GM06990 (cell line): ENCODE measurements at places on chromosomes 2 and 18.
A peak's percentile ranks its signal among the peaks of the same experiment; 100 is the strongest.

GRCh38 chr2:231425811-231426703 is 30.5 kb downstream of the B3GNT7 start:
- DNase-seq, result no peak

GRCh38 chr2:232959139-232959538 is 53.9 kb downstream of the NGEF start:
- DNase-seq, result no peak

- no peak for DNase-seq
Measured at GRCh38 chr2:67500541-67500940, 103.4 kb downstream of the ETAA1 start.

- DNase-seq, result no peak
Measured at GRCh38 chr2:70708376-70709199, 59.4 kb downstream of the ADD2 start.

GRCh38 chr2:108776475-108776874 is 10.1 kb upstream of the CCDC138 start:
- peak; percentile 70 for DNase-seq

- DNase-seq, result no peak
Measured at GRCh38 chr18:74116633-74117554, 30.7 kb downstream of the FBXO15 start.

DNA sequence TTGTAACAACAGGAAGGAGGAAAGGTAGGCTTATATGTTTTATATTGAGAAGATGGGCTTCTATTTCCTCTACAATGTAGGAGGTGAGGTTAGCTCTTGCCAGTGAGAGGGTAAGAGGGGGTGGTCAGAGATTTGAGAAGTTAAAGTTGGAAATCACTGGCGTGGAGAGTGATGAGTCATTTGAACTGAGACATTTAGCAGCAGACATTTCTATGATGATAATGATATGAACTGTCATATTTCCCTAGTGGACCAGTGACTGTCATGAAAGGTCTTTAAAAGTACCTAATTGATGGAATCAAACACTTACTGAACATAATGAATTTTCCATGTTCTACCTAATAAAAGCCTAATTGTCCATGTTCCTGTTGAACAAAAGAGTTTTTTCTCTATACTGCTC is 126.1 kb downstream of the FAM161A start:
- DNase-seq, result peak; percentile 19

DNA sequence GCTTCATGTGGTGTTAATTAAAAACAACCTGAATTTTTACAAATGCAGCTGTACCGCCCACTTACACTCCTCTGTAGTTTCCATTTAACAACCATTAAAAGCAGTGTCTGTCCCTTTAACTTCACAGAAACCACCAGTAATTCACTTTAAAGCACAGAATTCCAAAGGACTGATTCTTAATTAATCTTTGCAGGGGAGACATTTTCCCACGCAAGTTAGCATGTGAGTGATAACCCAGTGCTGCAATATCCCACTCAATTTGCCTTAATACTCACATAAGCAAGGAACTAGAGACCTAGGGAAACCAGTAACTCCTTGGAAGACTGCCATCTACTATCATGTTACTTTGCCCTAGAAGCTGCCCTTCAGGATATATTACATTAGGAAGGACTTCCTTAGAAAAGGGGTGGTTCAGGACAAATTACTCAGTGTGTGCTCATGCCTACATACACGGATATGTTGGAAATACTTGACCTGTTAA is 102.3 kb downstream of the OSR1 start:
- no peak for DNase-seq

- DNase-seq, result no peak
Measured at GRCh38 chr18:40109252-40110049, 1845.6 kb upstream of the PIK3C3 start.

- DNase-seq, result peak; percentile 64
Measured at GRCh38 chr2:28325567-28326468, 66.8 kb upstream of the FOSL2 start.

- DNase-seq, result no peak
Measured at GRCh38 chr2:200397785-200398184, 91.3 kb downstream of the SPATS2L start.

- no peak for DNase-seq
Measured at GRCh38 chr2:206688453-206688852, 29.7 kb downstream of the DYTN start.

- DNase-seq, result no peak
Measured at GRCh38 chr18:68121308-68121707, 593.6 kb downstream of the TMX3 start.

DNA sequence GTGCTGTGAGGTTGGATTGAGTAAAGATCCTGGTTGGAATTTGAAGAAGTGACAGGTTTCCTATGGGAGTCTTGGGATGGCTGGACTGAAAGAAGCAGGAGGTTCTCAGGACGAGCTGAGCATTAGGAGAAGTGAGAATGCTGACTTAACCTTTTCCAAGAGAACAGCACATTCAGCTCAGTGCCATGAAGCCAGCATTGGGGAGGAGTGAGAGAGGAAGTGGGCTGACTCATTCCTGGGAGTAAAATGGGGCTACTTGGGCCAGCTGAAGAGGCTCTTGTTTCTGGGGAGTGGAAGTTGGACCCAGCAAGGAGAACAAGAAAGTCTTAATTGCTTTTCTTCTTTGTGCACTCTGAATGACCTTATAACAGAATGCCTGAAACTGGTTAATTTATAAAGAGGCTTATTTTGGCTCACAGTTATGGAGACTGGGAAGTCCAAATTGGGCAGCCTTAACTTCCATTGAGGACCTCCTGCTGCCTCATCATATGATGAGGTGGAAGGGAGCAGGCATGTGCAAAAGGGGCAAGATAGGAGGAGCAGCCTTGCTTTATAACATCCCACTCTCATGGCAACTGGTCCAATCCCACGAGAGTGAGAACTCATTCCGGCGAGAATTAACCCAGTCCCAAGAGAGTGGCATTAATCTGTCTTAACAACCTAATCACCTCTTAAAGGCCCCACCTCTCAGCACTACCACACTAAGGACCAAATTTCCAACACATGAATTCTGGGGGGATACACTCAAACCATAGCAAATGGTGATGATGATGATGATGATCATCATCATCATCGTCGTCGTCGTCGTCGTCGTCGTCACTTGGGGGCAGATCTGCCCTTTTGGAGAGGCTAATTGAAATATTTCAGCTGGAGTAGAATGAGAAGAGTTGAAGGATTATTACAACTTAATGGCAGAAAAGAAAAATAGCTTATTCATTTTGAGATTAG is 26.1 kb downstream of the DGUOK start:
- DNase-seq, result no peak

DNA sequence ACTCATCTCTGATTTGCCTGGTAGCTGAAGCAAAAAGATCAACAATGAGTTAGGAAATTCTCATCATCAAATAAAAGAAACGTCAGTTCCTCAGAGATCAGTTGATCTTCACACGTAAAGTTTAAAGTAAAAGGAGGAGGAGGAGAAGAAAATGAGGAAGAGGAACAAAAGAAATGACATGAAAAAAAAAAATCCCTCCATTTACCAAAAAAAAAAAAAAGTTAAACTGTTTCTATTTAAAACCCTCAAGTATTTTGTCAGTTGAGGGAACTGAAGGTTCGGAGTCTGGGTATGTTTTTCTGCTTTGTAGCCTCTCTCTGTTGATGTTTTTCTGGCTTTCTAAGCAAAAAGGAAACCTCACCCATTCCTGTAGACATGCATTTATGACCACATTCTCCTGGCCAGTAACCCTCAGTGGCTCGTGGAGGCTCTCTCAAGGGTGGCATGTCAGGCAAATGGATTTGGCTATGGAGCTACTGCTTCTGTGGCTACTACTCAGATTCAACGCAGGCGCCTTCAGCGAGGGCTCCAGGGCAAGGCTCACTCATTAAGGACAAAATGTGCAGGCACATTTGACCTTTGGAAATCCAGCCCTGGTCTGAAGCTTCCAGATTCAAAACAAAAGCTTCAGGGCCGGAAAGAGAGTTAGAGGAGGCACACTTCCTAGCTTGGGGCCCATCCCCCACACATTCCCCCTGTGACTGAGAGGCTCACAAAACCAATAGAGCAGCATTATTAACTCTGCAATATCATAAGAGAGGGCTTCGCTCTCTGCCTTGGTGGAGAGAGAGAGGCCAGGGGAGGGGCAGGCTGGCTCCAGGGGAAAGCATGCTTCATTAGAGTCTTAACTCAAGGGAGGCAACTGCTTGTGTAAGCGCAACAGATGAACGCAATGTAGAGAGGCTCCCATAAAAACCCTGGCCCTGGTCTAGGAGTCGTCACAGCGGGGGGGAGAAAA is 22.3 kb downstream of the KLF7 start:
- peak; percentile 38 for DNase-seq

GRCh38 chr18:36127836-36128529 is 1.2 kb downstream of the SLC39A6 start:
- DNase-seq, result no peak

DNA sequence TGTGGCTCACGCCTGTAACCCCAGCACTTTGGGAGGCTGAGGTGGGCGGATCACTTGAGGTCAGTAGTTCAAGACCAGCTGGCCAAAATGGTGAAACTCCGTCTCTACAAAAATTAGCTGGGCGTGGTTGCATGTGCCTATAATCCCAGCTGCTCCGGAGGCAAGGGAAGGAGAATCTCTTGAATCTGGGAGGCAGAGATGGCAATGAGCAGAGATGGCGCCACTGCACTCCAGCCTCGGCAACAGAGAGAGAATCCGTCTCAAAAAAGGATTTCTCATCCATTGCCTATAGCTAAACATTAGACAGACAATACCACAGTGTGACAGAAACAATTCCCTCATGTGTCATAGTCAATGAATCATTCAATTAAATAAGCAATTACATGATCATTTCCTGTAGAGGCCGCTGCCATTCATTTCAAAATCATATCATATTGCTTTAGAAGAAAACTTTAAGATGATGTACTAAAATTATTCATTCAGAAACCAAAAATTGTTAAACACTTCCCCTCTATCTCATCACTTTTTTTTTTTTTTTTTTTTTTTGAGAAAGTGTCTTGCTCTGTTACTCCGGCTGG is 69.5 kb upstream of the TGIF1 start:
- DNase-seq, result peak; percentile 46

DNA sequence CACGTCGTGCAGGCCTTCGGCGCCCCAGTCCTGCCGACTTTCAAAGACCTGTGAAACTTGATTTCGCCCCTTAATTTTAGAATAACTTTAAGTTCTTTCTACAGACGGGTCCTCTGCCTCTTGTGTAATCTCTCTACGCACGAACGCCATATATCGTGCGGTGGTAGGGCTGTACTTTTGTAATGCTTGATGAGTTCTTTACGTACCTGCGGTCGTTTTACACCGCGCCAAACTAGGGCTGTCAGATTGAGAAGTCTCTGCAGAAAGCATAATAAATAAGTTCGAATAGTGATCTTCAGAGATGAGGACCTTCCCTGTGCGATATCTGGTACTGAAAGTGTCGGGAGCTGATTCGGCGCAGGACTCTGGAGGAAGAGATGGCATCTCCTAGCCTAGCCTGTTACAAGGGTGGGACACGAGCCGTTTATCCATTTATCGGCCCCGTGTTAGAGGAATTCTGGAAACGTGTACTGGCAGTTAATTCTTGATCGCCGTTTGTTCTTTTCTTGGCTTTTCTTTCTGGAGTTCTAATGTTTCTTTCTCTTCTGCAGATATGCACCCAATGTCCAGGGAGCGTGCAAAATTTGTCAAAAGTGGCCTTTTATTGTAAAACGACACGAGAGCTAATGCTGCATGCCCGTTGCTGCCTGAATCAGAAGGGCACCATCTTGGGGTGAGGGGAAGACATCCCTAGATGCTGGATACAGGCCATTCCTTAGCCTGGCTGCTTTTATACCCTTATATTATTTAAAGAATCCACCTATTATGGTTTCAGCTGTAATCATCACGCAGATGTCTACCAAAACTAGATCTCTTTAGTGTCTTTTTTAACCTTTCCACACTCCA is 781 bp upstream of the SLC5A6 start:
- no peak for DNase-seq
